ENCODE measurements at places on chromosomes 2 and 18.

GRCh38 chr2:216695401-216695821 is at the start of gene IGFBP5:
Gene IGFBP5 (minus strand): TSS chr2:216695549. CDS start chr2:216694775, 774 bp downstream.
- no peak for DNase-seq

- no peak for DNase-seq
Measured at GRCh38 chr2:206445948-206446347, 2.6 kb downstream of the ADAM23 start.

DNA sequence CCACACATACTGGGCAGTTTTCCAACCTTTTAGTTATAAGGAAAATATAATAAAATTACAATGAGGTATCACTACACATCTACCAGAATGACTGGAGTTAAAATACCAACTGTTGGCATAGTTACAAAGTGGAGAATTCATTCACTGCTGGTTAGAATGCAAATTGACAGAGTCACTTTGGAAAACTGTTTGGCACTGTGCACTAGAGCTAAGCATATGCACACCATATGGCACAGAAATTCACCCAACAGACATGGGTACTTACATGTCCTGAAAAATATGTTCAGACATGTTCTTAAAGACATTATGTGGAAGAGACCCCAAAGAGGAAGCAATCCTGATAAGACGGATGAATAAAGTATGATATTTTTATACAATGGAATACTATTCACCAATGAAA is 686.1 kb upstream of the RAB6C start:
- no peak for DNase-seq

DNA sequence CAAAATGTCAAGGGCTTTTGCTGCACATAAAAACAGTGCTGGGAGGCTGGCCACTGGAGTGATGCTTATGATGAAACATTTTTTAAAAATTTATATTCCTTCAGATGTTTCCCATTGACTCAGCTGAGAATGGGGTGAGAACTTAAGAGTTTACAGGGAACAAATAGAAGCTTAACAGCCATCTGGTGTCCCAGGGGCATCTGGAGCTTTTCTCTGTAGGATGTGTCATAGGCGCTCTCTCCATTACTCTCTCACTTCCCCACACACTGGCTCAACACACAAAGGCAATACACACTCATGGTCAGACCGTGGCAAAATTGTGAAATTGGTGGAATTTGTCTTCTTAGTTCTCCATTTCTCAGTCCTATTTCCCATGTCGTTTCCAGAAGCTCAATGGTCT is 783.1 kb upstream of the LRRTM1 start:
- DNase-seq, result no peak

GRCh38 chr18:8538935-8539334 is 70.3 kb upstream of the RAB12 start:
- DNase-seq, result no peak

GRCh38 chr2:226405465-226405864 is 394.2 kb downstream of the IRS1 start:
- DNase-seq, result no peak

- no peak for DNase-seq
Measured at GRCh38 chr2:71696381-71696780, 243.0 kb downstream of the DYSF start.

GRCh38 chr2:44155666-44156446 is 12.8 kb upstream of the PPM1B start:
- no peak for DNase-seq

- no peak for DNase-seq
Measured at GRCh38 chr2:215542690-215543089, 106.8 kb upstream of the FN1 start.

DNA sequence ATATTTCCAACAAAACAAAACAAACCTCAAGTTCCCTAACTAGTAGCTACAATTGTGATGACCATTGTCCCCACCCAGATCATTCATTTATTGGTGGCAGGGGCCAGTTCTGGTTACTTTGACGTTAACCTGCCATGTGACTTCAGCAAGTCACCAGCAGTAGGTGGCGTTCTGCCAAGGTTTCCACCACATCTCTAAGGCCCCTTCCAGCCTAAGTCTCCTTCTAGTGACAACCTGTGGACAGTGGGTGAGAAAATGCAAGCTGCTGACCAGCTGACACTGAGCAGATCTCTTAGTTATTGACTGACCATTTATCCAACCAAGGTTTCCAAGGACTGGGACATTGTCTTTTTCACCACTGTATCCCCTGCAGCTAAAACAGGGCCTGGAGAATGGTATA is 98.4 kb downstream of the GPR39 start:
- DNase-seq, result no peak

GRCh38 chr2:76159042-76159648 is 448.4 kb upstream of the GCFC2 start:
- no peak for DNase-seq

- DNase-seq, result no peak
Measured at GRCh38 chr18:44638034-44638540, 42.6 kb upstream of the SETBP1 start.

DNA sequence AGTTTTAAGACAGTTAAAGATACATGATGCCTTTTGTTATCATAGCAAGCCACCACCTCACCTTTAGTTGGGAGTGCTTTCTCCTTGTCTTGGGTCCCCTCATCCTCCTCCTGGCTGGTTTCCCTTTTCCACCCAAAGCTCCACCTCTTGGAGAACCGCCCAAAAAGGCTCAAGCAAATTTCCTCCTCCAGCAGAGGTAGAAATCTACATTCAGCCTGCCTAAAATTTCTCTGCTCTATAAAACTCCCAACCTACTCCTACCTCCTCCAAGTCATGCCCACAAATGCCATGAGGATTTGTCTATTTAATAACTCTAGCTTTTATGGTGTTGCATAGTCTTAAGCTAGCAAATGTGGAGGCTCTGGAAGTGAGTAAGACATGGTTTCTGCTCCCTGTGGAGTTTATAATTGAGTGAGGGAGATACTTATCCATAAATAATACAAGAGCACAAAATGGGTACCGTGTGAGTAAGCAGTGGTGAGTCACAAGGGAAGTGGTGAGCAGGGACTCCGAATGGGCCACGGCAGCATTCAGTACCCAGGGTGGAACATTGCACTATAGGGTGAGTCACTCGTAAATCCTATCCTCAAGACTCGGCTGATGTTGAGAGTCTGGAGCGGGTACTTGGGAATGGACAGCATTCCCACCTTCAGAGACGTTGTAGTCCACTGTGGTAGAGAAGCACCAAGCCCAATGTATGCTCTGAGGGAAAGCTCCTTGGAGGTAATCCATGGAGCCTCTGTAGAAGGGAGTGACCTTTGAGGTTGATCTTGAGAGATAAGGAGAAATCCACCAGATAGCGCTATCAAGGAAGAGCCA is 146.3 kb downstream of the RTN4 start:
- no peak for DNase-seq

- DNase-seq, result no peak
Measured at GRCh38 chr2:200655918-200656580, 70.2 kb downstream of the AOX1 start.

DNA sequence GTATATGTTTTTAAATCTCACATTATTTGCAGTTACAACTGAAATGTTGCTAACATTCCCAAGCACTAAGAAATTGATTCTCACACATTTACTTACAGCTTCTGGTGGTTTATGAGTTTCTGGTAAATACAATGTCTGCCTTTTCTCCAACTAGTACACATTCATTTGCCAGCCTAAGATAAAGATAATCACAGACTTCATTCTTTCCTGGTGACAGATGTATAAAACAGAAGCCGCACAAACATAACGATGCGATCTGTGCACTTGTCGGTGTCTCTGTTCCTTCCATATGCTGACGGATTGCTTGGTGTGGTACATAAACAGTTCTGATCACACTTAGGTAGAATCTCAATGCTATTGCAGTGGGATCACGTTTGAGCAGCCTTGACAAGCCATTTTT is 100.4 kb upstream of the DDX18 start:
- no peak for DNase-seq
